GM12878 (cell line): ENCODE measurements at places on chromosomes 6 and 20. TPM values are rescaled to one million over a fixed set of nuclear protein-coding genes. Genes with fewer than 3 reads are reported as not detected.

Gene CST7
- not detected in 2 replicates for total RNA-seq

Gene C20orf96
- total RNA-seq = 7.4 and 8.4 TPM in 2 replicates

Gene PTK7
- total RNA-seq = 6.2 TPM in 2 replicates

Gene RAET1L
- not detected in 2 replicates for total RNA-seq

Gene GZF1
- total RNA-seq = 9.5 and 10.7 TPM in 2 replicates

Gene HMGCLL1
- total RNA-seq = not detected in 2 replicates
